ENCODE measurements at places on chromosomes 16 and 17.

DNA sequence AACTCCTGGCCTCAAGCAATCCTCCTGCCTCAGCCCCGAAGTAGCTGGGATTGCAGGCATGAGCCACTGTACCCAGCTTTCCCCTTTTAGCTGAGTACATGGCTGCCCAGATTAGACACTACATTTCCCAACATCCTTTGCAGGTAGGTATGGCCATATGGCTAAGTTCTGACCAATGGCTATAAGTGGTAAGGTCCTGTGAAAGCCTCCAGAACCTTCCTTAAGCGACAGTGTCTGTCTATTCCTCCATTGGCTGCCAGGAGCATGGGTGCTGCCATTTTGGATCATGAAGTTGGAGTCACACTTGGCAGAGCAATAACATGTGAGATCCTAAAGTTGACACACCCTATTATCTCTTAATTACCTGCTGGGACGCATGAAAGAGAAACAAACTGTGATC is 24.4 kb upstream of the CRHR1 start:
- no peak for DNase-seq

DNA sequence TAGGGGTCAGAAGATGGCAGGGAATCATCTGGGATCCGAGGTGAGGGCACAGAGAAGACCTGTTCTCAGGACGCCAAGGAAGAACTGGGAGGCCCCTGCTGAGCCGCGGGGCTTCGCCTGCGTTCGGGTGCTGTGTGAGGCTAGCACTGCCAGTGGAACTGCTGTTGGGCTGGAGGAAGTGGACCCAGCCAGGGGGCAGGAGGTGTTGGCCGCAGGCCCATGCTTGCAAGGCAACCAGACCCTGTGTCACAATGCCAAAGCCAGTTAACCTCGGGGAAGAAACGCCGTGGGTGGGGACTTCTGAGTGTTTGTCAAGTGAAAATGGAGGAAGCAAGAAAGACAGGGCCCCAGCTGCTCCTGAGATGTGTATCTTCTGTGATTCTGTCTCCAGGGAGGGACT is 185.5 kb downstream of the LGALS9B start:
- DNase-seq = no peak

- DNase-seq = no peak
These were observed 4.5 kb downstream of the VPS4A start for GRCh38 chr16:69315486-69316311.

GRCh38 chr17:3529817-3530741 is 27.5 kb downstream of the TRPV3 start:
- DNase-seq = no peak

GRCh38 chr16:81752876-81753227 is 26.2 kb upstream of the PLCG2 start:
- DNase-seq = no peak

GRCh38 chr17:7854851-7855659 is at the start of gene TMEM88:
Gene TMEM88 (plus strand): TSS chr17:7855066. CDS start chr17:7855075, 9 bp downstream.
- DNase-seq = no peak

DNA sequence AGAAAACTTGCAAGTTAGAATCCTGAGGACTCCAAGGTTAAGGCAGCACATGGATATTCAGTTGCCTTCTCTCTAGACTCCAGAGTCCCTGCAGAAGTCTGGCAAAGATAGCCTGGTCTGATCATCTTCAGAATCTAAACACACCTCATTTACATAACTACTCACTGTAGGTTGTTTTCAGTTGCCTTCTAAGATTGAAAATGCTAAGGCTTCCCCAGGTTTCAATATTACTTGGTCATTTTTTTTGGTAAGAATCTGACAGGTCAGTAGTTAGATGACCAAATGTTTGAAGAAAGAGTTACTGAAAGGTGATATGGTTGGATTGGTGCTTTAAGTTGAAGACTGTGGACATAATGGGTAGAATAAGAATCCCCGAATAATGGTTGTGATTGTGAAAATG is 205.4 kb upstream of the KCNJ16 start:
- DNase-seq = no peak

DNA sequence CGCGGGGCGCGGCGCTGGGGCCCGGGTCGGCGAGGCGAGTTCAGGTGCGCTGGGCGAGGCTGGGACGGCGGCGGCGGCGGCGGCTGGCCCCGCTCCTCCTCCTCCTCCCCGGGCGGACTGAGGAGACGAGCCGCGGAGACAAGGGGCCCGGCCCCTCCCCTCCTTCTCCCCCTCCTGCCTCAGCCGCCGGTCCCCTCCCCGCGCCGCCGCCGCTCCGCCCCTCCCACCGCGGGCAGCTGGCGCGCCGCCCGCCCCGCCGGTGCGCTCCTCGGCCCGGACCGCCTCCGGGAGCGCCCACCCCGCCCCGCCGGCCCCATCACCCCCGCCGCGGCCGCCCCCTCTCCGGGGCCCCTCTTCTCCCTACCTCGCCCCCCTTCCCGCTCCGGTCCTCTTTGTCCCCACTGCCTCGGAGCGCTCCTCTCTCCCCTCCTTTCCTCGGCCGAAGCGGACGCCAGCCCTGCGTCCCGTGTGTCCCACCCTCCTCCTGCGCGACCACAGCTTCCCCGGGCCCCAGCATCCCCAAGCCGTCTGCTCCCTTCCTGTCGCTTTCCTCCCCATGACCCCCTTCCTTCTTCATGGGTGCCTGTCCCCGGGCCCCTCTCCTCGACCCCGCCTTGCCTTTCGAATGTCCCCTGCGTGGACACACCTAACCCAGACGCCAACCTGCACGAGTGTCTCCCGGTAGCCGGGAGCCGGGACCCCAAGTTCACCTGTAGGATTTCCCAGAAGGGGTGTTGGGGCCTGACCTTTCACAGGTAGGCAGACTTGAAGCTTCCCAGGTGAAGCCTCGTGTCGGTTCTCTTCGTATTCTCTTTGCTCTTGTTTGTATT is at the start of gene TOX3:
TSS of gene TOX3 (minus strand) at position 140 of the 830 bp plus-strand sequence. CDS start 420 bp downstream, outside the sequence.
- DNase-seq = peak; percentile 53

Measured in NCI-H1092 (cell line).